Stimulated activated CD4-positive, alpha-beta T cell treated with anti-CD3 and anti-CD28 coated beads, TNF-alpha, amount 100 ng/mL, for 48 hours (primary cell): ENCODE measurements at places on chromosomes 11 and 22.

DNA sequence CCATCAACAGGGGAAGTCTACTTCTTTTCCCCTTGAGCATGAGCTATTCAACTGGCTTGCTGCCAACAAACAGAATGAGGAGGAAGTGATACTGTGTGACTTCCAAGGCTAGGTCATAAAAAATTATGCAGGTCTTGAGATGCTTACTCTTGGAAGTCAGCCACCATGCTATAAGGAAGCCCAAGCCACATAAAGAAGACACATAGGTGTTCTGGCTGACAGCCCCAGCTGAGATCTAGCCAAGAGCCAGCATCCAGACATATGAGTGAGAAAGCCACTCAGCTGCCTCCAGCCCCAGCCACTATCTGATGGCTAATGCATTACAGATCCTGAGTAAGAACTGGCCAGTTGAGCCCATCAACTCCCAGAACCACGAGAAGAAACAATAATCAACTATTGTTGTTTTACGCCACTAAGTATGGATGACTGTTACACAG, 31.0 kb upstream of the PPP2R1B start:
- DNase-seq, result no peak

GRCh38 chr11:41457216-41458014, 2.0 kb downstream of the LRRC4C start:
- DNase-seq, result no peak

DNA sequence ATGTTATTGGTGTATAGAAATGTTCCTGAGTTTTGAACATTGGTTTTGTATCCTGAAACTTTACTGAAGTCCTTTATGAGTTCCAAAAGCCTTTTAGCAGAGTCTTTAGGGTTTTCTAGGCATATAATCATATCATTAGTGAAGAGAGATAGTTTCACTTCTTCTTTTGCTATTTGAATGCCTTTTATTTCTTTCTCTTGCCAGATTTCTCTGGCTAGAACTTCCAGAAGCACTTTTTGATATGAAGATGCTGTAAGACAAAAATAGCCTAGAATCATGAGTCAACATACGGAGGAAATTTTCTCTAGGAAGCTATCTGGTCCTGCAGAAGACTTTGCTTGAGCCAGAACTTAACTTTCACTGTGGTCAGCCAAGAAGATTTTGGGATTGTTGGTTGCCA, 86.7 kb upstream of the IZUMO1R start:
- no peak for DNase-seq

GRCh38 chr11:1012740-1013630, 23.5 kb downstream of the MUC6 start:
- DNase-seq, result no peak
